Left ventricle myocardium inferior (tissue), 1 donor: ENCODE measurements at places on chromosomes 4 and X. TPM values are rescaled to one million over a fixed set of nuclear protein-coding genes. Genes with fewer than 3 reads are reported as not detected.

GRCh38 chrX:104641176-104641575 lies 75.2 kb downstream of the IL1RAPL2 start:
- DNase-seq, result no peak
- no peaks in the 10 kb centered on the region for H3K27me3 ChIP-seq
- H3K27ac ChIP-seq, result no peak overlapping the region
- H3K36me3 ChIP-seq, result no peaks in the 10 kb centered on the region
- no peaks in the 10 kb centered on the region for H3K4me1 ChIP-seq

- peaks cover 11% of the 10 kb centered on the region for H3K4me1 ChIP-seq
- H3K27me3 ChIP-seq, result no peaks in the 10 kb centered on the region
- no peak for DNase-seq
- H3K27ac ChIP-seq, result no peak overlapping the region
- no peaks in the 10 kb centered on the region for H3K36me3 ChIP-seq
Observed at GRCh38 chrX:150704030-150704613, 10.9 kb downstream of the MTMR1 start.

GRCh38 chrX:153413731-153414130 lies 2.5 kb downstream of the ZFP92 start:
- H3K27ac ChIP-seq, result no peak overlapping the region
- H3K4me3 ChIP-seq, result no peak overlapping the region

DNA sequence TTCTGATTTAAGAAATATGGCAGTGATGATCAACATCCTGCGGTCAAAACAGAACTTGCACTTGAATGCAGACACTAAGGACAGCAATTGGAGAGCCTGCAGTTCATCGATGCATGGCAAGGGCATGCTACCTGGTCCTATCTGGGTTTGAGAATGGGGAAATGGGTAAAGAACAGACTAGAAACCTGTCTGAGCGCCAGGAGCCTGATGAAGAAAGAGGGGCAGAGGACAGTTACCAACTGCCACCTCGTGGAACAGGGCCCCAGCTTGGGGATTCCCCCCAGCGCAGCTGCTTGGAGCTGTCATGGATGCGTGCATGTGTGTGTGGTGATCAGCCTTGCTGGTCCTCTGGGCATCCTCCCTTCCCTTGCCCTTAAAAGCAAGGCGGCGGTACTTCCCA lies 30.2 kb upstream of the NKRF start:
- peaks cover 9% of the 10 kb centered on the region for H3K36me3 ChIP-seq
- H3K4me3 ChIP-seq, result no peak overlapping the region
- no peaks in the 10 kb centered on the region for H3K4me1 ChIP-seq
- DNase-seq, result no peak

DNA sequence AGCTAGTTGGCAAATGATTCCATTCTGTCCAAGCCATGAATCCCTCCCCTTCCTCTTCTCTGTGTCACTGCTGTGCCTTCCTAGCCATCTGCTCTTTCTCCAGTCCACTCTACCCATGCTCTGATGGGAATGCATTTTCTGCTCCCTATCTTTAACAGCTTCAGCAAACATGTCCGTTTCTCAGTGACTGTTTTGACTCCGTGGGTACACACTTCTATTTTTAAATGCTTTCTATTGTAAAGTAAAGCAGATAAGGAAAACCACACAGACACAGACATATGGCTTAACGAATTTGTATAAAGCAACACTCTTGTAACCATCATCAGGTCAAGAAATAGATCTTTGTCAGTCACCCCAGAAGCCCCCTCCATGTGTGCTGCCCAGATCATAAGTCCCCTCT lies 72.4 kb upstream of the KLHL13 start:
- H3K36me3 ChIP-seq, result no peaks in the 10 kb centered on the region
- no peak for DNase-seq
- peak overlapping the region; percentile 54 for H3K27ac ChIP-seq
- no peaks in the 10 kb centered on the region for H3K4me1 ChIP-seq
- no peak overlapping the region for H3K4me3 ChIP-seq

DNA sequence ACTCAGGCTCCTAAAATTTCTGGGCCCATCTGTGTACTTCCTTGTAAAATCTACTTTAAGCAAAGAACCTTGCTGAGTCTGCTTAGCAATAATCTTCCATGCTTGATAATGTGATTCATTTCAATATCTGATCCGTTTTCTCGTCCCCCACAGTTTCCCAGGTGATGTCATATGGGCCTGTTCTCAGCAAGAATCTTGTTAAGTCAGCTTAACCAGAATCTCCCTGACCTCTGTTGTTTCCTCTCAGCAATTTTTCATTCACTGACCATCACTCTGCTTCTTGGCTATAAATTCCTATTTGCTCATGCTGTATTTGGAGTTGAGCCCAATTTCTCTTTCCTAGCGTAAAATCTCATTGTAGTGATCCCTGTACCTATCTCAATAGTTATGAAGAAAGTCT lies 13.9 kb downstream of the CSN2 start:
- no peaks in the 10 kb centered on the region for H3K4me1 ChIP-seq
- no peaks in the 10 kb centered on the region for H3K27me3 ChIP-seq

GRCh38 chr4:126701756-126702155 lies 931.0 kb upstream of the INTU start:
- peaks cover 19% of the 10 kb centered on the region for H3K4me1 ChIP-seq
- H3K4me3 ChIP-seq, result no peak overlapping the region
- no peaks in the 10 kb centered on the region for H3K36me3 ChIP-seq
- no peak overlapping the region for H3K27ac ChIP-seq
- no peaks in the 10 kb centered on the region for H3K27me3 ChIP-seq

DNA sequence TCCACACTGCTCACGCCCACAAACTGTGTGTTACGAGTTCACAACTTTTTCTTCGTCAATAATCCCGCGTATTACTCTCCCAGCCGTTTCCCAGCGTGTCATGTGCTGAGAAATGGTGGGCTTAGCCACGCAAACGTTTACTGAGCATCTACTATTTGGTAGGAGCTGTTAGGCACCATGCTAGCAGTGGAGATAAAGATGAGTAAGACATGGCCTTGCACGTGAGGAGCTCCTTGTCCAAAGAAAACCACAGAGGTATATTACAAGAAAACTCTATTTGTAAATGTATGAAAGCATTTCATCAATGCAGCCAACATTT lies 821 bp upstream of the TMEM128 start:
- no peak for DNase-seq
- H3K36me3 ChIP-seq, result peaks cover 23% of the 10 kb centered on the region
- peaks cover 40% of the 10 kb centered on the region for H3K4me1 ChIP-seq
- H3K27ac ChIP-seq, result peak overlapping the region; percentile 98

DNA sequence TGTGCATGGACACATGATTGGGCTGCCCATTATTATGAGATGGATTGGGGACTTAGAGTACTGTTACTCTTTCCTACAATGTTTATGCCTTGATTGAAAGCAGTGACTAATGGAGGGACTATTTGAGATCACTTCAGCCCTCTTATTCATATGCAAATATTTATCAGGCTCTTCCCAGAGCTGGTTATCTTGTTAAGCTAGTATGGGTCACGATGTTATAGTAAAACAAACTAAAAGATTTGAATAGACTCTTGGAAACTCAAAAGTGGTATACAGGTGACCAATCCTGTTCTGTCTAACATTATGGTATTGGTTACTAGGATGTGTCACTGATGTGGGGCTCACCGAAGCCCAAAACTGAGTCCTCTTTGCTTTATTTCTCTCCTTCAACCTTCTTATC lies 306.2 kb upstream of the CASK start:
- DNase-seq, result no peak
- no peaks in the 10 kb centered on the region for H3K4me1 ChIP-seq
- no peak overlapping the region for H3K27ac ChIP-seq
- H3K4me3 ChIP-seq, result no peak overlapping the region
- no peaks in the 10 kb centered on the region for H3K36me3 ChIP-seq

- no peak overlapping the region for H3K27ac ChIP-seq
- H3K4me1 ChIP-seq, result no peaks in the 10 kb centered on the region
- H3K4me3 ChIP-seq, result no peak overlapping the region
- no peak for DNase-seq
Observed at GRCh38 chr4:127240764-127241105, 392.0 kb upstream of the INTU start.

DNA sequence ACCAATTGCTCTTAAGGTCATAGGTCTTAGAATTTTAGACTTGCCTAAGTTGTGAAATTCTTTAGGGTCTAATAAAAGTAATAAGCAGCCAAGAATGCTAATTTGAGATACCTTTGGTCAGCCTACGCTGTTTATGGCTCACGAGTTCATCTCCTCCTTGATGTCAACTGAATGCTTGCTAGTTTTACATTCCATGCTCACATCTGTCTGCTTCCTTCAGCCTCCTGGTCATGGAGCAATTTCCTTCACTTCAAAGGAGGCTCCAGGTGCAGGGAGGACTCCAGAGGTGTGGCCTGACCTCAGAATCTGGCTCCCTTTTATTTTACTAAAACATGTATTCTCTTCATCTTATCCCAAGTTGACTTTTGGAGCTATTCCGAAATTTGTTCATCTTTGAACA lies 23.3 kb upstream of the LNX1 start:
- H3K27ac ChIP-seq, result no peak overlapping the region
- DNase-seq, result no peak
- H3K4me1 ChIP-seq, result peaks cover 12% of the 10 kb centered on the region
- H3K36me3 ChIP-seq, result no peaks in the 10 kb centered on the region
- no peak overlapping the region for H3K4me3 ChIP-seq

- no peaks in the 10 kb centered on the region for H3K36me3 ChIP-seq
- H3K27me3 ChIP-seq, result no peaks in the 10 kb centered on the region
- no peaks in the 10 kb centered on the region for H3K4me1 ChIP-seq
- H3K4me3 ChIP-seq, result no peak overlapping the region
Observed at GRCh38 chr4:108751321-108751720, 11.5 kb downstream of the ETNPPL start.

GRCh38 chrX:50165727-50166126 lies 35.1 kb downstream of the AKAP4 start:
- H3K4me3 ChIP-seq, result no peak overlapping the region
- H3K27ac ChIP-seq, result no peak overlapping the region
- no peaks in the 10 kb centered on the region for H3K27me3 ChIP-seq
- H3K4me1 ChIP-seq, result no peaks in the 10 kb centered on the region
- no peak for DNase-seq
- no peaks in the 10 kb centered on the region for H3K36me3 ChIP-seq

DNA sequence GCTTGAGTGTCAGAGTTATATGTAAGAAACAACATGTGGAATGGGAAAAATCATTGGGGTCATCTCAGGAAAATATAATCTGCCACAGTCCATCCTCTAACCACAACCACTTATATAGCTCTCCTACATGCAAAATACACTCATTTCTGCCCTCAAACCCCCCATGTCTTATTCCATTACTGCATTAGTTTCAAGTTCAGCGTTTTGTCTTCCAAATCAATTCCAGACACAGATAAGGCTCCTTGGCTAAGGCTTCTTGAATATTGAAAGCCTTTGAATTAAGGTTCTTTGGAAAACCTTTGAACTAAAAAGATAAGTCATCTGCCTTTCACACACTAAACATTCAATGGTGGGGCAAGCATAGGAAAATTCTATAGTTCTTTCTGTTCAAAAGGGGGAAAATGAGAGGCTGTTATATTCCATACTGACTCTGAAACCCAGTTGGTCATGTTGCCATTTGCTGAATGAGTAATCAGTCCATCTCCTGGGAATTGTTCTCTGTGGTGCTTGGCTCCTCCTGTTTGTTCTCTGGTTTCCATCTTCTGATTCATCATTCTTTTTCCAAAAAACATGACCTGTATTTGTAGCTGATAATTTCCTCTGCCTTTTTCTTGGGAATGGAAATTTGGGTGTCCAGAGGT lies 218.7 kb downstream of the BMPR1B start:
- no peak overlapping the region for H3K27ac ChIP-seq
- H3K4me1 ChIP-seq, result no peaks in the 10 kb centered on the region
- H3K27me3 ChIP-seq, result no peaks in the 10 kb centered on the region
- DNase-seq, result no peak
- no peak overlapping the region for H3K4me3 ChIP-seq
- H3K36me3 ChIP-seq, result no peaks in the 10 kb centered on the region

DNA sequence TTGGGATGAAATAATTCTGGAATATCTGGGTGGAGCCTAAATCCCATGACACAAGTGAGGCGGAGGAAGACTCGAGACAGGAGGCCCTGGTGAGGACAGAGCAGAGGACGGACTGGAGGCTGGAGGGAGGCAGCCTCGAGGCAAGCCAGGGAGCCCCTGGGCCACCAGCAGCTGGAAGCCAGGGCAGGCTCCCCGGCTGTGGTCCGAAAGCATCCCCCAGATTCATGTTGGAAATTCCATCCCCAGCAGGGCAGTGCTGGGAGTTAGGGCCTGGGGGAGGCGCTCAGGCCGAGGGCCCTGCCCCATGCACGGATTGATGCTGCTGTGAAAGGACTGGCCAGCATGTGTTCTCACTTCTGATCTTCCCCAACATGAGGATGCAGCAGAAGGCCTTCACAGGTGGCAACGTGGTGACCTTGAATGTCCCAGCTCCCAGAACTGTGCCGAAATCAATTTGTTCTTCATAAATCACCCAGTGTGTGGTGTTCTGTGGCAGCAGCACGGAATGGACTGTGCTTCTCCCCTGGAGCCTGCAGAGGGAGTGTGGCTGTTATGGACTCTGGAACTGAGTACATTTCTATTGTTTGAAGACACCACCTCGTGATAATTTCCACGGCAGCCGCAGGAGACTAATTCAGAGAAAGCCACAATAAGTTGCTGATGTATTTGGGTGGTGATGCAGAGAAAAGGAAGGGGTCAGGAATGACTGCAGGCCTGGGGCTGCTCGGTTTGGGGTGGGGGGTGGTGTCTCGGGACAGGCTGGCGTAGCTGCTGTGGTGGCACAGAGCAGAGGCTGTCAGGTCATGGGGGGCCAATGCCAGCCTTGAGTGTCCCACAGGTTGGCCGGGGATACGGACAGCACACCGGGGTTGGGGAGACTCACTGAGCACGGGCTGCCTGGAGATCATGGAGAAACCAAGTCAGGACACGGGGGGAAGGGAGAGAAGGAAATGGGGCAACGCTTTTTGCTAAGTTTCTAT lies 56.9 kb downstream of the PCGF3 start:
- peaks cover 31% of the 10 kb centered on the region for H3K4me1 ChIP-seq
- peaks cover 74% of the 10 kb centered on the region for H3K36me3 ChIP-seq
- H3K27me3 ChIP-seq, result no peaks in the 10 kb centered on the region
- no peak overlapping the region for H3K27ac ChIP-seq
- no peak overlapping the region for H3K4me3 ChIP-seq

DNA sequence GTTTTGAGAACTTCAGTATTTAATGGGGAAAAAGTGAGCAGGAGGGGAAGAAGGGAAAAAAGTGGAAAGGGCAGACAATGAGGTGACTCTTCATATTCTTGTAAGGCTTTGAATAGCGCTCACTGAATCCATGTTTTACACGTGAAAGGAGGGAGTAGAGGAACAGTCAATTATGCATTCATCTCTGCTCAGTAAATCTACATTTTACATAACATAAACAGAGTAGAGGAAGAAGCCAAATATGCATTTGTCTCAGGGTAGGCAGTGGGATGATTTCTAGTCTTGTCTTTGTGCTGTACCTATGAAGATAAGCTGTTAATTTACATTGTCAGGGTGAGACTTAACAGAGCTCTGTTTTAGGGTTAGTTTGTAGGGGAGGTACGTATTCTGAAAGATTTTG lies 19.4 kb upstream of the ELF2 start:
- H3K4me3 ChIP-seq, result no peak overlapping the region
- H3K27ac ChIP-seq, result no peak overlapping the region
- DNase-seq, result no peak
- no peaks in the 10 kb centered on the region for H3K27me3 ChIP-seq
- H3K4me1 ChIP-seq, result no peaks in the 10 kb centered on the region

The BEND2 gene
- total RNA-seq, result not detected

The FGF13 gene
- total RNA-seq, result 1.7 TPM

The TRAM1L1 gene
- 0.82 TPM for total RNA-seq

The NRK gene
- 2.7 TPM for total RNA-seq

The SLC2A9 gene
- total RNA-seq, result 8.2 TPM

The MXRA5 gene
- total RNA-seq, result 2.0 TPM

The UGT2B10 gene
- not detected for total RNA-seq

The WDR17 gene
- total RNA-seq, result 0.38 TPM
